ENCODE measurements at places on chromosomes 3 and 15.

DNA sequence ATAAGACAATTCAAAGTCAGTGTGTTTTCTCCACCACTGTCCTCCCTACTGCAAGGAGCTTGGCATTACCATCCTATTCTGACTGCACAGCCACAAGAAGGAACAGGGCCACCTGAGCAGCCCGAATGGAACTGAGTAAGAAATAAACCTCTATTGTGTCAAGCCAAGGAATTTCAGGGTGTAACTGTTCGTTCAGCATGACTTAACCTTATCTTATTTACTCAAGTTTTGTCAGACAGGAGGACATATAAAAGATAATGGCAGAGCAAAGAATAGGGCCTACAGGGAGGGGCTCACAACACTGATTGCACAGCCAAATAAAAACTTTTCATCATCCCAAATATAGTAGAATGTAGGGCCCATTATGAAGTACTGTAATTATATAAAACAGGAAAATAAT is 236.1 kb downstream of the NEK10 start:
- DNase-seq, result no peak

DNA sequence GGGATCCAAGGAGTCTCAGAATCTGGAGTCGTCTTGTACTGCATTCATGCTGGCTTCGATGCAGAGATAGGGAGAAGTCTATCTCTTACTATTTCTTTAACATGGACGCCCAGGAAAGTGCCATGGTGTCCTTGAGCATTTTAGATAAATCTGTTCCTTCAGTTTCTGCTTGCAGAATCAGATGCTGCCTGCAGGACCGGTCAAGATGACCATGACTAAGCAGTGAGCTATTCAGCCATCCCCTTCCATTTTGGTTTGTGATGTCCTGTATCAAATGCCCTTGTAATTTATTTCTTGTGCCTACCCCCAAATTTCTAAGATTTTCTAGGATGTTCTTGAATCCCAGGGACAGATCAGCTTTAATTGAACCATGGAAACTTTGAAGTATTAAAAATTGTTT is 139.4 kb upstream of the TP63 start:
- no peak for DNase-seq

DNA sequence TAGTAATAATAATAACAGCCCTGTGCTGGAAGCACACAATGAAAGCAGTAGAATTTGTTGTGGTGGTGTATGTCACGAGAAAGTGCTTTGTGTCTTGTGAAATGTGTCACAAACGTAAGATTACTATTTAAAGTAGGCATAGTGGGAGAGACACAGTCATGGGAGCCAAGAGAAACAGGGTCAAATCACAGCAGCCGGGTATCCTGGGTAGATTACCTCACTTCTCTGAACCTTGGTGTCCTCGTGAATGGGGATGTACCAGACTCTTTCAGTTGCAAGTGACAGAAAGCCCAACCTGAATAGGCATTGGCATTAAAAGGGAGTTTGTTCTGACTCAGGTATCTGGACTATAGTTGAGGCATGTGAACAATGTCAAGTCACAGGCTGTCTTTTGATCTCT is 29.1 kb upstream of the SRGAP3 start:
- no peak for DNase-seq

DNA sequence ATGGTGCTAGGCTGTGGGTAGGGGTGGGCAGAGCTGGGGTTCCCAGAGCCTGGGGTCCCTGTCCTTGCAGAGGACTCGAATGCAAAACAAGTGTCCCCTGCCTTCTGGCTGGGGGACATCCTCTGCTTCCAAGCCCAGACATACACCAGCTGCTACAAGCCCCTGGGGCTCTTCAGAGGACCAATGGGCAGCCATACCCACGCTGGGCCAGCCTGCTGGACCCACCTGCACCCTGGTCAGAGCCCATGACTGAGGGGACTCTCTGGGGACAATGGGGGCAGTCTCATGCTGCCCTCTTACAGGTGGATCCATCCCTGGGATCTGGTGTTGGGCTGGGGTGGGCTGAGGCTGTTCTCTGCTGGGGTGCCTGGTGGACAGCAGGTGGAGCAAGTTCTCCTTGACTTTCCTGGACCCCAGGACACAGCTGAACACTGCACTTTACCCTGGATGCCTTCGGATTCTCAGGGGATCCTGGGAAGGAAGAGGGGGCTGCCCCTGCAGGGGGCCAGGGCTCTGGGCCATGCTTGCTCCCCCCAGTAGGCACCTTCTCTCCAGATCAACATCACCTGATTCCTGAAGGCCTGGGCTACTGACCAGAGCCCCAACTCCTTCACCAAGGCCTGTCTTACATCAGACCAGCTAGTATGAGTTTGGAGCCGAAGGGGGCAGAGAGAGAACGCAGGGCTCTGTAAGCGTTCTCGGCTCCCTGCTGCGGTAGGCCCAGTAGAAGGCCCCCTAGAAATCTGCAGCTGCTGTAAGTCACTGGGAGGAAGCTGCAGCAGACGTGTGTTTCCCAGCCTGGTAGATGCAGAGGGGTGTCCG is 7.2 kb upstream of the COMMD4 start:
- DNase-seq, result no peak

DNA sequence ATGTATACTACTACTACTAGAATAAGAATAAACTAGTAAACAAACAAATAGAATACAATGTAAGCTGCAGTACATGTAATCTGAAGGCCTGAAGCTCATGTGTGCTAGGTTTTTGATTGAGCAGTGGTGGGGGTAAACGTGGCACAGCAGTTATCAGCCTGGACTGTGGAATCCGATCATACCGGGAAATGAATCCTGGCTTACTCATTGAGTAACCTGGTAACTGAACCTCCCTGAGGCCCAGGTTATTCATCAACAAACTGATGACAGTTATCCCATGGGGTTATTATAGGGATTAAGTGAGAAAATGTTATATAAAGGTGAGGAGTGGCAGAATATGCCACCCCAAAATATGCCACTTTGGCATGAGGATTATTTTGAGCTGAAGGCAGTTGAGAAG is 339.1 kb downstream of the FHIT start:
- no peak for DNase-seq

GRCh38 chr3:129038121-129038855 is 22.3 kb upstream of the GP9 start:
- no peak for DNase-seq

GRCh38 chr15:77589839-77590238 is 42.9 kb downstream of the LINGO1 start:
- no peak for DNase-seq

DNA sequence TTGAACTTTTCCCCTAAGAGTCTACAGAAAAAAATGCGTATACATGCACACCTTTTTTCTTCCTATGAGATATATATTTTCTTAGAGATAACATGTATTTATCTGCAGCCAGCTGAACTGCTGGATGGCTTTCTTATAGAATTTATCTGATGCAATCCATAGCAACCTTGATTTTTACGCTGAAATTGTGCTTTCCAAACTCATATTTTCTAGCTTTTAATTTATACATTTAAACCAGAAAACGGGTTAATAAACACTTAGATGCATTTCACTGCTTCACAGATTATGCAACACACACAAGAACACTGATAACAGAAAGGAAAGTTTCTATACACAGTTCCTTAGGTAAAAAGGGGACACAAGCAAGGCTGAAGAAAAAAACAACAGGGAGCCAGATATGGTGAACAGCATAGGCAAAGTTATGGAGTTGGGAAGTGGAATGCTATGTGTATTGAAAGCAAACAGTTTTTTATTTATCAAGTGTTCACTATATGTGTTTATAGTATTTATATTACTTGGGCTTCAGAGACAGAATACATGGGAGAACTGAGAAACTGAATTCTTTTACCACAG is 149.5 kb downstream of the SPATA16 start:
- no peak for DNase-seq

GRCh38 chr3:173755161-173755560 is 357.6 kb downstream of the NLGN1 start:
- no peak for DNase-seq

DNA sequence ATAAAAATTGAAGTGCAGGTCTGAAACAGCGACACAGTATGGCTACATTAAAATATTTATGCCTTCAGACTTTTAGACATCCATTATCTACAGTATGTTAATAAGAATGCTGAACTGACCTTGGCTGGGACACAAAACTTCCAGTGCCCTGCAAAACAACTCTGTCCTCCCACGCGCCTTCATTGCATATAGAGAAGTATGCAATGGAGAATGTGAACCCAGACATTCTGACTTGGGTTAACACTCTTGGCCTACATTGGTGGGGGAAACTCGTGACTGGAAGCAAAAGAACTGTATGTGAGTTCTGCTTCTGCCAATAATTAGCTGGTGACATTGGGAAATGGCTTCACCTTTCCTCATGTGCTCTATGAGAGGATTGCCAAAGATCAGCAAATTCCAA is 110.5 kb upstream of the SLC24A5 start:
- no peak for DNase-seq

Measured in GM04504 (cell line).